ENCODE measurements at places on chromosomes 5 and 9.

- peak; percentile 21 for DNase-seq
Measured at GRCh38 chr9:93071464-93071863, 13.0 kb downstream of the SUSD3 start.

DNA sequence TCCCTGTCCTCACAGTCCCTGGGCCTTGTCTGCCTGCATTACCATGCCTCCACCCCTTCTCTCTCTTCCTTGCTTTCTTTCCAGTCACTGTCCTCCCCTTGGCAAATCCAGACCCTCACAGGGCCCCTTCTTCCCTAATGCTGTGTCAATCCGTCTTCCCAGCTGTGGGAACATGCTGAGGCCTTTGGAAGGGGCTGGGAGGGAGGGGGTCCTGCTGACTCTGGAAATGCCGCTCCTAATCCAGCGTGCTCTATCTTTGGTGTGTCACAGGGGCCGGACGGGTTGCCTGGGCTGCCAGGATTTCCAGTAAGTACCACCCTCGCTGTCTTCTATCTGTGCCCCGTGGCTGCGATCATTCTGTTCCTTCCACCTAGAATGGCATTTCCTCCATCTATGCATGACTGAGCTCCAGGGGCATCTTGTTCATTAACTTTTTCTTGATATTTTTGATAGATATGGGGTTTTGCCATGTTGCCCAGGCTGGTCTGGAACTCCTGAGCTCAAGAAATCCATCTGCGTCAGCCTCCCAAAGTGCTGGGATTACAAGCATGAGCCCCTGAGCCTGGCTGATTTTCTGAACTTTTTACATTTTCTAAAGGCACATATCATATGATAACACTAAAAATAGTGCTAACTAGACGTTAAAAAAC lies 64.5 kb upstream of the TGFBR1 start:
- DNase-seq, result no peak

- no peak for DNase-seq
Measured at GRCh38 chr5:74146796-74147195, 493.7 kb downstream of the ENC1 start.

GRCh38 chr5:173594061-173594460 lies 22.4 kb downstream of the BOD1 start:
- DNase-seq, result peak; percentile 54

GRCh38 chr5:14890846-14891245 lies 19.3 kb upstream of the ANKH start:
- DNase-seq, result no peak

DNA sequence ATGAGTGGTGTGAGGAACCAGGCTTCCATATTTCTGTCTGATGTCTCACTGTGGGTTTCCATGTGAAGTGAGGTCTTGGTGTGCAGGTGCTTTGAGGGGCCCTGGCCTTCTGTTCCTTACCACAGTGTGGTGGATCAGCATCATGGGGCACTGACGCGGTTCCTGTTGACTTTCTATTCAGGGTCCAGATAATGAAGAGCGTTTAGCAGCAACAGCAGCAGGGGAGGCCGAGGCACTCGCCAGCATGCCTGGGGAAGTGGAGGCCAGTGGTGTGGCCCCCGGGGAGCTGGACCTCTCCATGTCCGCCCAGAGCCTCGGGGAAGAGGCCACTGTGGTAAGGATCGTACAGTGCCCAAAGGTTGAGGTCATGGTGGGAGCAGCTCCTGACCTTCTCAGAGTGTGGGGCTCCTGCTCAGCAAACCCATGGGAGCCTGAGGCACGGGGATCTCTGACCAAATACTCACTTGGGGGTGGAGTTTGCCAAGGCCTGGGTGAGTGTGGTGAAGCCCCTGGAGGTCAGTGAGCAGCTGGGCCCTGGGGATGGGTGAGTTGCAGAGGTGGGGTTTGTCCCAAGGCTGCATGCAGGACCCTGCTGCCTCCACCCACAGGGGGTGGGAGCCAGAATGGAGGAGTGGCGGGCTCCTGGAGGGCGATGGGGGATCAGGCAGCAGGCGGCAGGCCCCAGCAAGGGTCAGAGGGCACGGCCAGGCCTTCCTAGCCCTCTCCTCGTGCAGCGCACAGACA lies 61.2 kb downstream of the COL15A1 start:
- DNase-seq, result no peak

DNA sequence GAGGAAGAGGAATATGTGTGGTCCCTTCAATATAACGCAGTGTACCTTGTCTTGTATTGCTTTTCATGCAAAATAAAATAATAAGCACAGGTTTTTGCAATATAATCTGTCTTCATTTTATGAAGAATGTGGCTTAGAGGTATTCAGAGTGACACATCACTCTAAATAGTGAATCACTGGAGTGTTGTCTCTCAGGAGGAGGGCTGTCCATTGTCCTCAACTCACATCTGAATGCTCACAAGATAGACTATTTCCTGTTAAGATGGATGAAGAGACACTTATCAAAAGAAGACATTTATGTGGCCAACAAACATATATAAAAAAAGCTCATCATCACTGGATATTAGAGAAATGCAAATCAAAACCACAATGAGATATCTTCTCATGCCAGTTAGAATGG lies 1147.5 kb upstream of the C9orf72 start:
- no peak for DNase-seq

GRCh38 chr5:80277191-80277590 lies 21.3 kb upstream of the SERINC5 start:
- no peak for DNase-seq

GRCh38 chr9:111066468-111066867 lies 28.2 kb upstream of the LPAR1 start:
- DNase-seq, result no peak

GRCh38 chr9:77544546-77544945 lies 103.6 kb downstream of the GNA14 start:
- peak; percentile 60 for DNase-seq

DNA sequence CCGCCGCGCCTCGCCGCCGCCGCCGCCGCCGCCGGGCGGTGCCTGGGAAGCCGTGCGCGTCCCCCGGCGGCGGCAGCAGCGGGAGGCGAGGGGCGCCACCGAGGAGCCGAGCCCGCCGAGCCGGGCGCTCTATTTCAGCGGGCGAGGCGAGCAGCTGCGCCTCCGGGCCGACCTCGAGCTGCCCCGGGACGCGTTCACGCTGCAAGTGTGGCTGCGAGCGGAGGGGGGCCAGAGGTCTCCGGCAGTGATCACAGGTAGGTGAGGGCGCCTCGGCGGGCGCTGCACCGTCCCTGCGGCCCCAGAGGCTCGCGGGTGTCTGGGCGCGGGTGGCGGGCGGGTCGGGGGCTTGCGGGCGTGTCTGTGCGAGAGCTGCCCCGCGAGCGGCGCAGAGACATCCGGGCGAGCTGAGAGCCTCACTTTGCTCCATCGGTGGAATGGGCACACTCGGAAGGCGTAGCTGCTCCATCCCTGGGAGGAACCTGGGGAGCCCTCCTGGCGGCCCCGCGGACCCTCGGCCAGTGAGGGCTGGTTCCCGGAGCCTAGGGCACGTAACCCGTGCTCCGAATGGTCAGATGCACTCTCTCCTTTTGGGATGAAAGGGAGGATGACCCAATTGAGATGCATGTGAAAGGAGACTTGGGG lies 864 bp downstream of the PAPPA start:
- peak; percentile 34 for DNase-seq

- no peak for DNase-seq
Measured at GRCh38 chr9:83106772-83107171, 43.8 kb upstream of the RASEF start.

DNA sequence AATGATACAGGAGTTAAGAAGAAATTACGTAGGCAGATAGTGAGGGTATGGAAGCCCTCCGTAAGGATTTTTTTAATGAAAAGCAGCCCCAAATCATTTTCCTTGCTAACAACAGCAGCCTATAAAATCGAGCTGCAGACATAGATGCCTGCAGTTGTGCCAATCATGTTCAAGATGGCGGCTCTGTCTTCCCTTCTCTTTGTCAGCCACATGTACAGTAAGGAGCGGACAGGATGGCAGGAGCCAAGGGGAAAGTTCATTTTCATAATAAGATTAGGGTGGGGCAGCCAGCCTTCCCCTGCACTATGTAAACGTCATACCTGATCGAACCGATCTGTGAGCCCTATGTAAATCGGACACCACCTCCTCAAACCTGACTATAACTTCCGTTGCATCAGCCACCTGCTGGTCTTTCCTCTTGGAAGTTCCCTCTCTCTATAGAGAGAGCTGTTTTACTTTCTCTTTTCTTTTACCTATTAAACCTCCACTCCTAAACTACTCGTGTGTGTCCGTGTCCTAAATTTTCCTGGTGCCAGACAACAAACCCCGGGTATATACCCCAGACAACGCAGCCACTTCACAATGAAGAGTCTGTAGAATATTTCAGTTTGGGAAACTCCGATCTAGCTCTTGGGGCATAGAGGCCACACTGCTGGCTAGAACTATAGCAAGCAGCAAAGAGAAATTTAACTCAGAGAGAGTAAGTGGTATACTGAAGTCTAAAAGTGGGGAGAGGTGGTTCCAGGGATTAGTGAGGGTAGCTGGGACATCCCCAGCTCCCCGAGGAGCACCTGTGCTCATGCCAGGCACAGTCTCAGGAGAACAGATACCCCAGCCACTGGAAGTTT lies 20.8 kb upstream of the SLC24A2 start:
- DNase-seq, result no peak

DNA sequence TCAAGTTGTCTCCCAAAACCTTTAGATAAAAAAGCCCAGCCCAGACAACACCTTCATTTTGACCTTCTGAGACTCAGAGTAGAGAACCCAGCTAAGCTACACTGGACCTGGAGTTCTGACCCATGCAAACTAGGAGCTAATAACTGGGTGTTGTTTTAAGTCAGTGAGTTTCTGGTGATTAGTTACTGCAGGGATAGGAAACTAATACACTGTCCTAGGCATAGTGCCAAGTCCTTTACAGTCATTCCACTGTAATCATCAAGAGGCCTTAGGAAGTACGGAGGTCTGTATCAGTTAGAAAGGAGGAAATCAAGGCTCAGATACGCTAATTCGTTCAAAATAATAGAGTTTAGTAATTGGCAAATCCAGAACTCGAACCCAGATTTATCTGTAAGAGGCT lies 197.9 kb downstream of the KCTD16 start:
- DNase-seq, result peak; percentile 66

- peak; percentile 97 for DNase-seq
Measured at GRCh38 chr5:82396871-82397514, 118.8 kb upstream of the RPS23 start.

- DNase-seq, result no peak
Measured at GRCh38 chr5:59620535-59621212, 272.9 kb downstream of the PDE4D start.

DNA sequence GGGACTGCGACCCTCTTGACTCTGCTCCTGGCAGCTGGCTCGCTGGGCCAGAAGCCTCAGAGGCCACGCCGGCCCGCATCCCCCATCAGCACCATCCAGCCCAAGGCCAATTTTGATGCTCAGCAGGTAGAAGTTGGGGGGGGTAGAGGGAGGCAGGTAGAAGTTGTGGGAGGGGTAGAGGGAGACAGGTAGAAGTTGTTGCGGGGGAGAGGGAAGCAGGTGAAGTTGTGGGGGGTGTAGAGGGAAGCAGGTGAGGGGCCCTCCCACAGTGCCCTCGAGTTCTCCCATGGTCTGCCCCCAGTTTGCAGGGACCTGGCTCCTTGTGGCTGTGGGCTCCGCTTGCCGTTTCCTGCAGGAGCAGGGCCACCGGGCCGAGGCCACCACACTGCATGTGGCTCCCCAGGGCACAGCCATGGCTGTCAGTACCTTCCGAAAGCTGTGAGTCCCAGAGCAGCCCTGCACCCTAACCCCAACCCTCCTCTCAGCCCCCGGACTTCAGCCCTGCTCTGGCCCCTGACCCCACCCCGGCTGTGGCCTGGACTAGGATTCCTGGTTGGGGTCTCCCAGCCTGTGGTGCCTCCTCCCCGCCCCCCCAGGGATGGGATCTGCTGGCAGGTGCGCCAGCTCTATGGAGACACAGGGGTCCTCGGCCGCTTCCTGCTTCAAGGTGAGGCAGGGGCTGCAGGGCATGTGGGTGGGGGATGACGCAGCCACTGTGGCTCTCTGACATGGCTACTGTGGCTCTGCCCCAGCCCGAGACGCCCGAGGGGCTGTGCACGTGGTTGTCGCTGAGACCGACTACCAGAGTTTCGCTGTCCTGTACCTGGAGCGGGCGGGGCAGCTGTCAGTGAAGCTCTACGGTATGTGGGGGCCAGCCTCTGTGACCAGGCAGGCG lies 537 bp downstream of the C8G start:
- no peak for DNase-seq

GRCh38 chr5:14295610-14296009 lies 152.5 kb downstream of the TRIO start:
- no peak for DNase-seq

GRCh38 chr5:17180864-17181723 lies 36.3 kb upstream of the BASP1 start:
- DNase-seq, result peak; percentile 99

DNA sequence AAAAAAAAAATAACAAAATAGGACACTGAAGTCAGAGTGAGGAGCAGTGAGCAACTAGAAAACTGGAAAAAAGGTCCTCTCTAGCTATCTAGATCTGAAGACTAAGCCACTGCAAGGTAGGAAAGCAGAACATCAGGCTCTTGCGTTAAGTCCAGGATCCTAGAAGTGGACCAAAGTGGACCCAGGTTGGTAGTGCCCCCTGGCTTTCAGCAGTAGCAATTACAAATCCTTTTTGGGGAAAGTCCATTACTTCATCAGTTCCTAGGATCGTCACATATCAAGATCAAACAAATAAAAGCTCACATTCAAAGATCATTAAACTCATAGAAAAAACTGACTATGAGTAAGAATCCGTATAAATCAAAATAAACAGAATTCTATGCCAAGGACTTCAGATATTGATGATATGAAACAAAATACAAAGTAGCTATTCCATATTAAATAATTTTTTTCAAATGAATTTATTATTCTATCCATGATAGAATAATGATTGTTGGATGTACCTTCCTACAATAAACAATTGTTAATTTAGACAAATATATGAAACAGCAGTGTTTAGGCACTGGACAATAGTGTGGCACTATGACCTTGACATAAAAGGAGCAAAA lies 6.5 kb upstream of the RICTOR start:
- peak; percentile 64 for DNase-seq

GRCh38 chr9:129677456-129677855 lies 12.0 kb downstream of the PRRX2 start:
- DNase-seq, result no peak

DNA sequence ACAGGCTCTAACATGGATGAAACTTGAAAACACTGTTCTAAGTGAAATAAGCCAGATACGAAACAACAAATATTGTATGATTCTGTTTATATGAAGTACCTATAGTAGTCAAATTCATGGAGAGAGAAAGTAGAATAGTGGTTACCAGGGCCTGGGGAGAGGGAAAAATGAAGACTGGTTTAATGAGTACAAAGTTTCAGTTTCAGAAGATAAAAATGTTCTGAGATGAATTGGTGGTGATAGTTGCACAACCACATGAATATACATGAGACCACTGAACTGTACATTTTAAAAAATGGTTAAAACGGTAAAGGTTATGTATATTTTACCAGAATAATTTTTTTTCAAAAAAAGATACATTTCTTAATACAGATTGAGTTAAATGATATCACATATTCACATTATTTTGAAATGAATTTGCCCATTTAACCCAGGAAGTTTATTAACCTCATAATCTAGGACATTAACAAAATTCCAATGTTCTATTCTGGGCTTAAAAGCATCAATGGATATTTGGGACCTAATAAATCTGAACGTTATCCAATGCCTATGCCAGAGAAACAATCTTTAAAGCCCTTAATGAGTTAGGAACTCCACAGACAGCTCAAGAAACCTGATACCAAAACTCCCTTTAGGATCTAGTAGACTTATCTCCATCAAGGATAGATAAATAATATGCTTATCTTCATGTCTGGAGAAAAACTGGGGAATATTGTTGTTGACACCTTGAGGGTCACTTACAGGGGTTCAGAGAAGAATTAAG lies 521.3 kb downstream of the EFNA5 start:
- no peak for DNase-seq

- DNase-seq, result no peak
Measured at GRCh38 chr5:107272954-107273353, 397.8 kb downstream of the EFNA5 start.

GRCh38 chr9:92299116-92299515 lies 5.6 kb upstream of the IARS1 start:
- DNase-seq, result no peak

All from EL (cell line).